T-helper 17 cell (primary cell): ENCODE measurements at places on chromosomes 16 and 17.

DNA sequence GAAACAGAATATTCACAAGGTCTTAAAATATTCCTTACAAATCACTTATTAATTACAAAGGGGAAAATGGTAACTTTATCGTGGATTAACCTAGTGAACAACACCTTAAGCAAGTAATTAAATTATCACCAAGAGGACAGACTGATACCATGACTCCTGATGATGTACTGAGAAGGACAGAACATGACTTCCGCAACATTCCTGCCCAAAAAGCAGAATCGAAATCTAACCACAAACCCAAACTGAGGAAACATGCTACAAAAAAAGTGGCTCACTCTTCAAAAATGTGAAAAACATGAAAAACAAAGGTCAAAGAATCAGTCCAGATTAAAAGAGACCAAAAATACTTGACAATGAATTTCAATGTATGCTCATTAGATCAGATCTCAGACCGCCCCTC, 151.5 kb downstream of the AATF start:
- DNase-seq, result no peak

DNA sequence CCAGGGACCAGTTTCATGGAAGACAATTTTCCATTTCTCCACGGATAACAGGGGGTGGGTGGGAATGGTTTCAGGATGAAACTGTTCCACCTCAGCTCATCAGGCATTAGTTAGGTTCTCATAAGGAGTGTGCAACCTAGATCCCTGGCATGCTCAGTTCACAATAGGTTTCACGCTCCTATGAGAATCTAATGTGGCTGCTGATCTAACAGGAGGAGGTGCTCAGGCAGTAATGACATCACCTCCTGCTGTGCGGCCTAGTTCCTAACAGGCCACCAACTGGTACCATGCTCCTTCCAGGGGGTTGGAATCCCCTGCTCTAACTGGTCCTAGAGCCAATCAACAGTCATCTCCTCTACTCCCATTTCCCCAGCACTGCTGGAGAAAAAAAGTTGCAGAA, 19.9 kb downstream of the TEX14 start:
- no peak for DNase-seq

DNA sequence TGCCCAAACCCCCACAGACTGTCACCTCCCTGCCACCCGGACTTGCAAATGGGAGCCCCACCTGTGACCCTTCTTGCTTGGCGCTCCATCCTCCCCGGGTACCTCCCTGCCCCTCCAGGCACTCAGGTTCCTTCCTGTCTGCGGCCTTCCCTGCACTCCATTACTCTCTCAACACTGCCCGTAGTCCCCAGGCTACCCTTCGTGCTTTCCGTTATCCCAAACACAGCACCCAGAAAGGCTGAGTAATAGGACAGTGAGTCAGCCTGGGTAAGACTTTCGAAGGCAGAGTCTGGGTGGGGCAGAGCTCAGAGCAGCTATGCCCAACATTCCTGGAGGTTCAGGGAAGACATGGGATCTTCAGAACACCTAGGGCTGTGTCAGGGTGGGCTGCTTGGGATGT, 16.6 kb upstream of the C16orf74 start:
- DNase-seq, result no peak

DNA sequence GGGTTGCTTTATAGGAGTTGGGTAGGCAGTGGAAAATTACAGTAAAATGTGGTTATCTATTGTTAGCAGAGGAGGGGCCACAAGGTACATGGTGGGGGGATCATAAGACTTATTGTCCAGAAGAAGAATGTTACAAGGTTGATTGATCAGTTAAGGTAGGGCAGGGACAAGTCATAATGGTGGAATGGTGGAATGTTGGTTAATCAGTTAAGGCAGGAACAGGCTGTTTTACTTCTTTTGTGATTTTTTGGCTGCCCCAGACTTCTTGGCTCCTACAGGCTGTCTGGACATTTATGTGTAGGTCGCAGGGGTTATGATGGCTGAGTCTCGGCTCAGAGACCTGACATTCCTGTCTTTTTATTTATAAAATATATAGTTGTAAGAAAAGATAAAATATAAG, 2277.1 kb downstream of the TP53TG3F start:
- DNase-seq, result no peak

- DNase-seq, result no peak
Observed at GRCh38 chr17:4020096-4020495, 55.9 kb upstream of the ATP2A3 start.

DNA sequence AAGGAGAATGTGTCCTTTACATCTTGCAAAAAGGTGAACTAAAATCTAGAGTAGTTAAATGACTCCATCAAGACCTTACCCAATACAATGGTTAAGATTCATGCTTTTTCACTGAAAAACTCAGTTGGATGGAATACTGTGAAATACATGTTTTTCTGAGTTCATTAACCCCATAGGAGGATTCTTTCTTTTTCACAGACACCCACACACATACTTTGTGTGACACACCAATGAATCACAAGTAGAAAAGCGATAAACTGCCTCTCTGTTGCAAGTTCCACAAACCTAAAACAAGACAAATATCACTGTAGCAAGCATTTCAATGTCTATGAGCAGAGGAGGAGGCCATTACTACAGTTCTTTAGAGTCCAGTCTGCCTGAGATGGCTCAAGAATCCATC, 258.8 kb upstream of the CDH5 start:
- no peak for DNase-seq

- DNase-seq, result no peak
Observed at GRCh38 chr17:64546716-64547115, 39.9 kb downstream of the CEP95 start.

GRCh38 chr17:40072040-40072734, 9.4 kb downstream of the THRA start:
- DNase-seq, result no peak

DNA sequence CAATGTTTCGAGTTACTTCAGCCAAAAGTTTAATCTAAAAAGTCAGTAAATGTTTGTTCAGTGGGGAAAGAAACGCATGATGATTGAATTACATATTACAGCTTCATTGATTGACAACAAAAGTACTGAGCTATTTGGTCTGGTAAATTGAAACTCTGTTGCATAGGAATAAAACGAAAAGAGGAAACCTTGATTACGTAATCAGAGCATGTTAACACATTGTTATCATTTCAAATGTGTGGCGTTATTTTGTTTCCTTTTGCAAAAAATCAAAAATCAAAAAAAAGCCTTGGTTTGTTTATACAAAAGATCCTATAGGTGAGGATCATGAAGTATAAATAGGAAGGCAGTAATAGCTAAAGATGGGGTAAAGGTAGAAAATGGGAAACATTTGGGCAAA, 19.5 kb upstream of the CA10 start:
- DNase-seq, result no peak

- DNase-seq, result no peak
Observed at GRCh38 chr17:3857261-3858105, 11.4 kb upstream of the NCBP3 start.

- DNase-seq, result no peak
Observed at GRCh38 chr17:70230850-70231640, 61.7 kb downstream of the KCNJ2 start.

GRCh38 chr17:78958641-78959127, 21.0 kb downstream of the LGALS3BP start:
- no peak for DNase-seq
